ENCODE measurements at places on chromosomes 1 and 21.

DNA sequence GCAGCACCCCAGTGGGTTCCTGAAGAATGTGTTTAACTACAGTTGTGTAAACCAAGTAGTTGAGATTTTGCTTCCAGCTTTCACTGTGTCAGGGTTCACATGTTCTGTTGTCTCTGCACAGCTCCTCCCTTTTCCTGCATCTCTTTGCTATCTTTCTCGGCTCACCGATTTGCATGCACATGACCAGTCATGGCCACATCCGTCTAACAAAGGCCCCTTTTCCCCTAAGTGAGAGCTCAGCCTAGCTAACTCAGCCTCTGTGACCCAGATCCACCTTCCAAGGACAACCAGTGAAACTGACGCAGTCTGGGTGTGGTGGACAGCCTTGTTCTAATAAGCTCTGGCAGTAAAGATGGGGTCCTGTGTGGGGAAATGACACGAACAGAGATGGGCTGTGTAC lies 101.1 kb downstream of the ZP4 start:
- no peak for DNase-seq

GRCh38 chr1:98677288-98677687 lies 15.8 kb downstream of the SNX7 start:
- DNase-seq: no peak

GRCh38 chr1:203682473-203683383 lies 56.1 kb downstream of the ATP2B4 start:
- peak; percentile 39 for DNase-seq

- no peak for DNase-seq
These were observed 26.1 kb upstream of the SLAMF6 start for GRCh38 chr1:160548960-160549664.

DNA sequence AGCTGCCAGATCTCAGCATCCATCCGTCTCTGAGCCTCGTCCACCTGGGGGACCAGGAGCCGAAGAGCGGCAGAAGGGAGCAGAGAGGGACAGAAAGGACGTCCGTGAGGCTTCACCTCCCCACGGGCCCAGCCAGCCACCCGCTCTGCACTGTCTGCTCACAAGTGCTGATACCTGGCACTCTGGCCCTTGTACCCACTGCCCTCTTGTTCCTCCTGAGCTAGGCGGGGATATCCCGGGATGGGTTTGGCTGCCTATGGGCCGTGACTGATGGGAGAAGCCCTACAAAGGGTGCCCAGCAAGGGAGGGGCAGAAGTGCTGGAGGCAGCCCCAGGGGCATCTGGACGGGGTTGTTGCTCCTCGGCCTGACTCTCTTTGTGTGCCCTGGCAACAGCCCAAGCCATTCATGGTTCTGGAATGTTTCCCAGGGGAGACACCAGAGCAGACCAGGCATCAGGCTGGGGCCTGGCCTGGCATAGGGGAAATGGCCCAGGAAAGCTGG lies 57.6 kb downstream of the LDLRAD2 start:
- no peak for DNase-seq

DNA sequence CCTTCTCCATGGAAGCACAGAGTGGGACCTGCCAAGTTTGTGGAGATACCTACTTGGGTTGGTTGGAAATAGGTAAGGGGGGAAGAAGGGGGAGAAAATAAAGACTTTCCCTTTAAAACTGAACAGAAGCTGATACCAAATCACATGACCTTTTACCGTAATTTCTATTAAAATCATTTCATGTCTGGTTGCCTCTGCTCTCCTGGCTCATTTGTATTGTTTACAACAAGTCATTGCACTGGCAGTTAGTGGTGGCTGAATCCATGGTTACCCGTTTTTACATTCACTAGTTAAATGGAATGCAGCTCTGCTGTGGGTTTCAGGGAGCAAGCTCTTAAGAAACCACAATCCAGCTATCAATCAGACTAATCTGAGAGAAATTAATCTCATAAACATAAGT lies 353.7 kb upstream of the ESRRG start:
- DNase-seq: no peak

DNA sequence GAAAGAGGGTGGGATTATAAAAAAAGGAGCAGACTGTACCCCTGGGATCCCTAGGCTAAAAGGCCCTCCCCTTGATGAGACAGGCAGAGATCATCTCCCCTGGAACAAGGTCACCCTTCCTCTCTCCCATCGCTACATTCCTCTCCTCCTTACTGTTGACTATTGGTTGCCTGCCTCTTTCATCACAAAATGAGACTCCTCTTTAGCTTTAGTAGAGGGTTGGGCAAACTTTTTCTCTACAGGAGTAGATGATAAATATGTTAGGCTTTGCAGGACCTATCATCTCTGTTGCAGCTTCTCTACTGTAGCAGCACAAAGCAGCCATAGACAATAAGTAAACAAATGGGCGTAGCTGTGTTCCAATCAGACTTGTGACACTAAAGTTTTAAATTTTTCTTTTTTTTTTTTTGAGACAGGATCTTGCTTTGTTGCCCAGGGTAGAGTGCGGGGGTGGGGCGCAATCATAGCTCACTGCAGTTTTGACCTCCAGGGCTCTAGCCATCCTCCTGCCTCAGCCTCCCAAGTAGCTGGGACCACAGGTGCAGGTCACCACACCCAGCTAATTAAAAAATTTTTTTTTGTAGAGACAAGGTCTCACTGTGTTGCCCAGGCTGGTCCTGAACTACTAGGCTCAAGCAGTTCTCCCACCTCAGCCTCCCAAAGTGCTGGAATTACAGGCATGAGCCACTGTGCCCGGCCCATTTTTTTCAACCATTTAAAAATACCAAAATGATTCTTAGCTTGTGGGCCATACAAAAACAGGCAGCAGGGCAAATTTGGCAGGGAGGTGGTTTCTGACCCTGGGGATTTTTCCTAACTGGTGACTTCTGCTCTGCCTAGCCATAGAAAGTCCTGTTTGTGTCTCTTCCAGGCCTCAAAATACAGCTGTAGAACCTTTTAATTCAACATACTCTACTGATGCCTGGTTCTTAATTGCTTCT lies 15.1 kb downstream of the MCL1 start:
- DNase-seq: no peak

GRCh38 chr1:68521286-68521685 lies 24.4 kb upstream of the DEPDC1 start:
- no peak for DNase-seq

DNA sequence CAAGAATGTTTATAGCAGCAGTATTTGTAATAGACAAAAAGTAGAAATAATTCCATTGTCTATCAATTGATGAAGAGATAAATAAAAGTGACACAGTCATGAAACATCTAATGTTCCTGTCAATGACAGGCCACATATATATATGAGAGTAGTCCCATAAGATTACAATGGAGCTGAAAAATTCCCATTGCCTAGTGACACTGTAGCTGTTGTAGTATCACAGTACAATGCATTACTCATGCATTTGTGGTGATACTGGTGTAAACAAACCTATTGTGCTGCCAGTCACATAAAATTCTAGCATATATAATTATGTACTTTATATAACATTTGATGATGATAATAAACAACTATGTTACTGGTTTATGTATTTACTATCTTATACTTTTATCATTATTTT lies 141.9 kb upstream of the LYPLAL1 start:
- no peak for DNase-seq

- DNase-seq: no peak
These were observed 66.2 kb downstream of the MRPL39 start for GRCh38 chr21:25541042-25541441.

DNA sequence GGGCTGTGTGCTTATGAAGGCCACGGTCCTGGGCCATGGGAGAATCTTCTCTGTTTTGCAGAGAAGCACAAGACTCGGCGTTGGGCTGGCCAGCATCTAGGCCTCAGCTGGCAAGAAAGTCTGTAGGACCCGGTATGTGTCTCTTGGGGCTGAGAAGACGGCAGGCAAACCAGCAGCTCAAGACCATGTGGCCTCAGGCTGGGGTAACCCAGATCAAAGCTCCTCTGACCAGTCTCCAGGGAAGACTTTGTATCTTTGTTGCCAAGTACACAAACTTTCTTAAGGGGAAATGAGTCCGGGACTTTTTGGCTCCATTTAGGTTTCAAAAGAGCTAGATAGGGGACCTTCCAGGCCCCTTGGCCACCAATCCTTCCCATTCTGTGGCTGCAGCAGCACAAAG lies 60.1 kb downstream of the PTP4A2 start:
- no peak for DNase-seq

- no peak for DNase-seq
These were observed 47.0 kb upstream of the PLA2G4A start for GRCh38 chr1:186781730-186782129.

- no peak for DNase-seq
These were observed 838.5 kb downstream of the USP25 start for GRCh38 chr21:16568244-16568643.

GRCh38 chr1:94560333-94560732 lies 18.8 kb upstream of the F3 start:
- DNase-seq: no peak

GRCh38 chr1:77516106-77516505 lies 166.4 kb downstream of the ZZZ3 start:
- no peak for DNase-seq

GRCh38 chr1:40266786-40267535 lies 8.9 kb downstream of the ZMPSTE24 start:
- DNase-seq: no peak

DNA sequence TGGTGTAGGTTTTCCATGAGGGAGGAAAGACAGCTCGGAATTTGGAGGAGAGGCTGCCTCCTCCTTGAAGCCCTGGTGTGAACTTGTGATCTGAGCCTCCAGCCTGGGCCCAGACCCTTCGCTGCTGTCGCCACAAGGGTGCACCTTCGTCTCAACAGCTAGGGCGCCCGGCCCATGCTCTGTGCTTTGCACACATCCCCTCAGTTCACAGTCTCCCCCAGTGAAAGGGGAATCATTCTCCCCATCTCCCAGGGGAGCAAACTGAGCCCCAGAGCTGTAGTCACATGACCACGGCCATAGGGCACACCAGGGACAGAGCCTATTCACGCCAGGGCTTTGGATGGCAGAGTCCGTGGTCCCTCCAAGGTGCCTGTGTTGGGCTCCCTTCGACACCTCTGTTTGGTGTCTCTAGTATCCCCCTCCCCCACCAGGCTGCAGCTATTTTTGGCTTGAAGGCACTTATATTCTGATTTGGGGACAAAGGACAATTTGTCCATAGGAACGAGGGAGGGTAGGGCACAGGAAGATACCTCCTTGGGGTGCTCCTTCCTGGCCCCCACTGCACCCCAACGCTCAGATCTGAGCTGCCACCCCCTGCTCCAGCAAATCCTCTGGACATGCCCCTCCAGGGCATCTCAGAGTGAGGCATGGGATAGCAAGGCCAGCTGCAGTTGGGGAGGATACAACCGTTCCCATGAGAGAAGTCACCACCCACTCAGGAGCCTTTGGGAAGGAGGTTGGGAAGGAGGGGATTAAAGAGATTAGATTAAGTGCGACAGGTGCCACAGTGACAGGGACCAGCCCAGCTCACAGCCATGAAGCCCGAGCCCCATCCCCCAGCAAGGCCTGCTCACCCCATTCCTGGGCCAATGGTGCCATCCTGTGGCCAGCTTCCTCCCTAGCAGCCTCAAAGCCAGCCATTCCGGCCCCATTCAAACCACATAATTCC lies 15.7 kb downstream of the MATN1 start:
- peak; percentile 26 for DNase-seq

- no peak for DNase-seq
These were observed 996 bp downstream of the CNIH4 start for GRCh38 chr1:224357626-224358124.

DNA sequence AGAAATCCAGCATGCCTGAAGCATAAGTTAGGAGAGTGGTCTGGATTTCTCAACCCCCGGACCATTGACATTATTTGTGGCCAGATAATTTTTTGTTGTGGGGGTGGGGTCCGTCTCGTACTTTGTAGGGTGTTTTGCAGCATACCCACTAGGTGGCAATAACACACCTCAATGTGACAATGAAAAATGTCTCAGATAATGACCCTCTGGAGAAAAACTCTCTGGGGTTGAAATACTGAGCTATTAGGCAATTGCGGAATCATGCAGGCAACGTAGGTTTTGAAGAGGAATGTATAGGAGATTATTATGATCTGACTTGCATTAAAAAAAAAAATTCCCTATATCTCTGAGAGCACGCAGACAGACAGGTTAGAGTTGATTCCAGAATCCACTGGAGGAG lies 25.3 kb upstream of the RRP15 start:
- no peak for DNase-seq

DNA sequence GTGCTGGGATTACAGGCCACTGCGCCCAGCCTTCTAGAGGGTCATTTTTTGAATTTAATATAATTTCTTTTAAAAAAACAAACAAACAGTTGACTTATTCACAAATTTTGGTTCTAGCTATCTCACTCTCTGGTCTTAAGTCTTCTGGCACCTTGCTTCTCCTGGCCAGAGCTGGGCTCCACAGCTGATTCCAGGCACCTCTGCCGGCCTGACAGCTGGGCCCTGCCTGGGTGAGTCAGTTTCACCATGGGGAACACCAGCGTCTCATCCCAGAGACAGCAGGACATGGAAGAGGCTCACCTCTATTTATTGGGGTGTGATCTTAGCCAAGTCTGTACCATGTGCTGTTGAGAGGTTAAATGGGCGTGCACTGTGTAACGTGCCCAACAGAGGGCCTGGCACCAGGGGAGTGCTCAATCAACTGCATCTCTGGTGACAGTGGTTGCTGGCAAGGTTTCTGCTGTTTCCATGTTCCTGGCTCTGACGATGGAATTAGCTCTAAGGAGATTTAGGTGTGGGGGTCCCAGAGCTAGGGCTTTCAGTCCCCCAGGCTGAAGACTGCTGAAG lies 956 bp downstream of the CPLANE2 start:
- DNase-seq: peak; percentile 21

GRCh38 chr1:38608202-38608864 lies 251.2 kb downstream of the RRAGC start:
- no peak for DNase-seq

DNA sequence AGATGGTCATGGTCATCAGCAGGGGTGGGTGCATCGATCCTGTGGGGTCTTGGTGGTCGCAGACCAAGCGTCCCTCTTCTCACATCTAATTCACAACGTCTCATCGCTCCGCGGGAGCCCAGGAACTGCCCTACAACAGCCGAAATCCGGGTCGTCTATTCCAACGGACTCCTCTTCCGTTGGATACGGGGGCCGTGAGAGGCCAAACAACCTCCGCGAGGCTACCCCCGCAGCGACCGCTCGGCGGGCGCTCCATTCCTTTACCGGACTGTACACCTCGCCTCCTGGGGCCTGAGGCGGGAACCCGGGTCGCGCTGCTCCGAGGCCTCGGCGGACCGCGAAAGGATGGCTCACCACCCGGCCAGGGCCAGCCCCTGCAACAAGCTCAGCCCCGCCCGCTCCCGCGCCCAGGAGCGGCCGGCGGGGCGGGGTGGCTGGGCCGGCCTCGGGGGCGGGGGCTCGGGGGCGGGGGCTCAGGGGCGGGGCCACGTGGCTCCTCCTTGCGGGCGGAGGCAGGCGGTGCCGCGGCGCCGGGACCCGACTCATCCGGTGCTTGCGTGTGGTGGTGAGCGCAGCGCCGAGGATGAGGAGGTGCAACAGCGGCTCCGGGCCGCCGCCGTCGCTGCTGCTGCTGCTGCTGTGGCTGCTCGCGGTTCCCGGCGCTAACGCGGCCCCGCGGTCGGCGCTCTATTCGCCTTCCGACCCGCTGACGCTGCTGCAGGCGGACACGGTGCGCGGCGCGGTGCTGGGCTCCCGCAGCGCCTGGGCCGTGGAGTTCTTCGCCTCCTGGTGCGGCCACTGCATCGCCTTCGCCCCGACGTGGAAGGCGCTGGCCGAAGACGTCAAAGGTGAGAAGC lies at the start of gene QSOX1:
TSS of gene QSOX1 (plus strand) at position 545 of the 857 bp plus-strand sequence. CDS start at position 584, 39 bp downstream.
- peak; percentile 85 for DNase-seq

GRCh38 chr1:163263818-163264655 lies 57.7 kb upstream of the NUF2 start:
- no peak for DNase-seq

Data from activated T-helper 1 cell treated with Interleukin-2 at 50 U/mL for 16 hours (primary cell).